Activated CD8-positive, alpha-beta memory T cell treated with anti-CD3 and anti-CD28 coated beads for 1 hour (primary cell): ENCODE measurements at places on chromosomes 2 and 18.

GRCh38 chr2:85732467-85733120 lies 21.2 kb upstream of the ATOH8 start:
- no peak for DNase-seq

GRCh38 chr2:174675615-174676014 lies 78.0 kb upstream of the WIPF1 start:
- DNase-seq = no peak

DNA sequence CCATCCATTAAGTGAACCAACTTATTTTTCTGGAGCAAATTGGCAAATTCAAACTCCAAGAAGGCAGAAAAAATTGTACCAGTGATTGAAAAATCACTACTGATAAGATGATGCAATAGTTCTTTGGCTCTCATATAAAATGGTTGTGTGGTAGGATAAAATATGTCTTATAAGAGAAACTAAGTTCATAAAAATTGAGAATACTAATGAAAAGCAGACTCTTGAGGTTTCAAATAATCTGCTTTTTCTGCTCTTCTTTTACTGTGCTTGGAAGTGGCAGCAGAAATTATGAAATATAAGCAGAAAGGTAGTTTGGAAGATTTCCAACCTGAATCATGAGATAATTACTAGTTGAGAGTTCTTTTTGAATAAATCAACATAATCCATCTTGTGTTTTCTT lies 61.9 kb downstream of the PPP1R1C start:
- DNase-seq = no peak

- no peak for DNase-seq
Observed at GRCh38 chr2:104047516-104047915, 806.4 kb upstream of the POU3F3 start.

DNA sequence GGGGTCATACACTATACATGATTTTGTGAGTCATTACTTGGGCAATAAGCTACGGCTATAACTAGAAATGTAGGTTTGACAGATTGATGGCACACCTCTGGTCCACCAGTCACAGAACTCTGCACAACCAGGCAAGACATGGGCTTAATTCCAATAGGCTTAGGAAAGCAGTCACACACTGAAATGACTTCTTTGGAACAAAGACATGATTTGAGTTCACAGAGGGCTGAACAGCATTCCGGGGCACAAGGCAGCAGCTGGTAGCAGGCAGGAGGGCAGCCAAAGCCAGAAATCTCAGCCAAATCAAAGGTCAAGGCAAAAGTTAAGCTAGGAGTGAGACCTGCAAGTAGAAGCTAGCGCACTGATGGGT lies 27.4 kb downstream of the FABP1 start:
- no peak for DNase-seq

DNA sequence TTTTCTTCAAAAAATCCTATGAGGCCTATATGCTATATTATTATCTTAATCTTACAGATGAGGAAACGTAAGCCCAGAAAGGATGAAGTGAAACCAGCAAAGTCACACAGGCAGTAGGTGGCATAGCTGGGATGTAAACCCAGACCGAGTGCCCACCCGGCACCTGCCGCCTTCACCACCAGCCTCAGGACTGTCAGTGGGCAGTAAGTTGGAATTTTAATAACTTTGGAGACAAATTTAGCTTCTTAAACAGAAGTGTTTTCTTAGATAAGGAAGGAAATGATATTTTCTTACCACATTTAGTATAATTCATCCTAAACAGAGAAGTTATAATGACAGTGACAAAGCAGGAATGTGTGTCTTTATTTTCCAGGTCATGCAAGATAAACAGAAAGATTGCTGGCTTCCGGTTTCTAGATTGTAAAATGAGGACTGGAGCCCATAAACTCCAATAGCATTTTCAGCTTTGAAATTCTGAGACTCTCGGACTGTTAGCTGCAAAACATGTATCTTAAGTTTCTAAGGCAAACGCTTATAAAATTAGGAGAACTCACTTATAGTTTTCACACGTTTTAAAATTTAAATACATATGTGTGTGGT lies 59.3 kb downstream of the CD8B2 start:
- DNase-seq = no peak

- no peak for DNase-seq
Observed at GRCh38 chr2:17518212-17519154, at the start of gene RAD51AP2. Gene RAD51AP2 (minus strand): TSS chr2:17518440. CDS start chr2:17518415, 25 bp downstream.

DNA sequence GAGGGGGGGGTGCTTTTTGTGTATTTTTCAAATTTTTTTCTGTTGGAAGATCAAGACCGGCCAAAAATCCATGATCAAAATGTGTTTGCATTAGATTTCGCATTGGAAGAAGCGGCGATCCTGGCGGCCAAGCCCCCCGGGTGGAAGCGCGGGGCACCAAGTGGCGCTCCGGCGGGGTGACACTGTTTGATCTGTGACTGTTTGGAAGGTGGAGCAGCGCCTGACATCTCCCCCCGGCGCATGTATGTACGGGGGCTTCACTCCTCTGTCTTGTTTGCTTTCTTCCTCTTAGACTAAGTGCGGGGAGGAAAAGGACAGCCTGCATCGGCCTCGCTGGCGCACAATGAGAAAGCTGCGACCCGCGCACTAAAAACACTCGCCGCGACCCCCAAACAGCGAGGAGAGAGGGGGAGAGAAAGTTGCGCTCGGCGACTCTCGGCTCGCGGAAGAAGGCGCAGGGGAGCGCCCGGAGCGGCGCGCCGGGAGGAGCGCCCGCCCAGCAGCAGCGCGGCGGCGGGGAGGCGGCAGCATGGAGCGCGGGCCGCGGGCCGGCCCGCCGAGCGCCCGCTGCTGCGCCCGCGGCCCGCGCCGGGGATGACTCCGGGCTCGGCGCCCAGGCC lies 515 bp downstream of the TSHZ1 start:
- no peak for DNase-seq

- no peak for DNase-seq
Observed at GRCh38 chr2:189393440-189394111, 47.7 kb upstream of the WDR75 start.

DNA sequence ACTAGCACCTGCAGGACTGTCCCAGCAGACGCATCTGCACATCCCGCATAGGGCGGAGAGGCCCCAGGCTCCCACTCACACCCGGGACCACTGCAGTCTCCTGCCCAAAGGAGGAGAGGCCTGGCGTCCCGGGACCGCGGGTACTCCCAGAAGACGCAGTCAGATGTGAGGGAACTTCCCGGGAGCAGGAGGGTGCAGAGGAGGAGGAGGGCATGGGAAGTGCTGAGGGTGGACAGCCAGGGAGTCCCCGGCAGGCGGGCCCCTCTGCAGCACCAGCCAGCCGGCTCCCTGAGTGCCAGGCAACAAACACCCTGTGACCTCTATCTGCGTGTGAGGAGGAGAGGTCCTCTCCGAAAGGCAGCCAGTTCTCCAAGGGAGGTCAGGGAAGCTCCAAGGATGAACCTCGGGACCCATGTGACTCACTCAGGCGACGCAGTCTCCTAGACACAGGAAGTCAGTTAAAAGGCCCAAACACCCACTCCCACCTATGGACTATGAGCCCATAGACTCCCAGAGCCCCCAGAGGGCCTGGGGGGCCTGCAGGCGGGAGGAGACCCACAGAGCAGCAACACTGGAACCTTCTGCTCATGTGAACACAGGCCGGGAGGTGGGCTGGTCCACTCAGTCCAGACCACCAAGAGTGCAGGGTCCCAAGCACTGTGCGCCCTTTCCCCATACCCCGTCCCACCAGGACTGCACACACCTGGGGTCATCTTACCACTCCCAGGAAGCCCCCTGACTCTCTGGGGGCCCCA lies 4.2 kb downstream of the PXDN start:
- no peak for DNase-seq

GRCh38 chr2:170530284-170530745 lies 184.8 kb upstream of the SP5 start:
- no peak for DNase-seq

DNA sequence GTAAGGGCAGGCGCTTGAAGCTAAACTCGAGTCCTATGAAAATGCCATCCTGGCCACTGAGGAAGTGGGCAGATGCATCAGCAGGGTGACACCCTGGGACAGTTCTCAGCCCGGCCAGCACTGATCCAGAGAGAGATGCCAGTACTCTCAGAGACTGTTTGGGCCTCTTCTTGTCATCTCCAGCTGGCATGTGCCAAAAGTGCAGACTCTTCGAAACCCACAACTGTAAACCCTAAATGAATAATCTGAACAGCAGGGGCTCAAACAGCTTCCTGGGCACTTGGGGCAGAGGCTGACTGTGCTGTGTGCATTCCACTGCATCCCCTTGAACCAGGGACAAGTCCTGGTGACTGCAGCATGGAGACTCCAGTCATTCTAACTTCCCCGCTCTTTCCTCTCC lies 204.2 kb upstream of the SMAD2 start:
- DNase-seq = no peak

DNA sequence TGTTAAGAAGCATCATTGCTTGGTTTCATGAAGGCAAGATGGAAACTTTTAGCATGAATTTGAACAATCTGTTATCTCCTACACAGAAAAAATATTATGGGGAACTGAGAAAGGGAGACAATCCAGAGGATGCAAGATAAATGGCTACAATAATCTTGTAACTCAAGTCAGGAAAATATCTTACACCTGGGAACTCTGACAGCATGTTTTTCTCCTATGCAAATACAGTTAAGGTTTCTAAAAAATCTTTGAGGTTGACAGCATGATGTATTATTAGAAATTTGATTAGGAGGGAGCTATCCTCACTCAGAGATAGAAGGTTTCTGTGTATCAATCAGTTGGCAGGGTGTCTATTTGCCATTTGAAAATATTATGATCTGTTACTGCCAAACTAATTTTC lies 75.6 kb downstream of the GPD2 start:
- DNase-seq = no peak

- no peak for DNase-seq
Observed at GRCh38 chr2:134738141-134738870, 19.5 kb upstream of the TMEM163 start.

DNA sequence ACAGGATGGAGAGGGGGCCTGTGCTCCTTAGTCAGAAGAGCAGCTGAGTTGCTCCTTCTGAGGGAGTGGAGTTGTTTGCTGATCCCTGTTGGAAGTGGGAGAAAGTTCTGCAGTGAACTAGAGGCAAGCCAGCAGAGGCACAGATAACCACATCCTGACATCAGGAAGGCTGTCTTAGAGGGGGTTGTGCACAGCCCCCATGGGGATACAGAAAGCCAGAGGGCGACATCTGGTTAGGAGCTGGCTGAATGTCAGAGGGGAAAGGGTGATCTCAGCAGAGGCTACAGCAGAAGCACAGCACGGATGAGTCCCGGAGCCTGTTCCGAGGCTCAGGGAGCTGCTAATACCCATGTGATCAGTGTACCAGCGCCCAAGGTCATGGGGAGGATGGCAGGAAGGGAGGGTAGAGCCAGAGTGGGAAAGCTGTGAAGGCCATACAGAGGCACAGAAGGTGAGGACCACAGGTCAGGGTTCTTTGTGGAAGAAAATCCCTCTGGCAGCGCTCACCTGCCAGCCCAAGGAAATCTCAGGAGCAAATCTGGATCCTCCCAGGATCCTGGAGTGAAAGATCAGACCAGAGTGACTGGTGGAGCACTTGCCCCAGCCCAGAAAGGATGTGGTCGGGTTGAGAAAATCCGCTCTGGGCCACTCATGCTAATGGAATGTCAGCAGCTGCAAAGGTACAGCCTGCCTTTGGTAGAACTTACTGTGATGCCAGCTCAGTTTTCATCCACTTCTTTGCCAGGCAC lies 111.8 kb downstream of the STPG4 start:
- DNase-seq = no peak

DNA sequence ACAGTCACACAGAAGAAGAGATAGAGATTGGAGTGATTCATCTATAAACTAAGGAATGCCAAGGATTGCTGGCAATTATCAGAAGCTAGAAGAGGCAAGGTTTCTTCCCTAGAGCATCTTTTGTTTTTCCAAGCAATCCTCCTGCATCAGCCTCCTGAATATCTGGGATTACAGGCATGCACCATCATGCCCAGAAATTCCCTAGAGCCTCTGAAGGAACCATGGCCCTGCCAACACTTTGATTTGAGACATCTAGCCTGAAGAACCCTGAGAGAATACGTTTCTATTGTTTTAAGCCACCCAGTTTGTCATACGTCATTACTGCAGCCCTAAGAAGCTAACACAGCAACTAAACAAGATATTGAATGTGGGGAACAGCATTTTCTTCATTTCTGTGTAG lies 525.0 kb downstream of the ERBB4 start:
- DNase-seq = no peak

DNA sequence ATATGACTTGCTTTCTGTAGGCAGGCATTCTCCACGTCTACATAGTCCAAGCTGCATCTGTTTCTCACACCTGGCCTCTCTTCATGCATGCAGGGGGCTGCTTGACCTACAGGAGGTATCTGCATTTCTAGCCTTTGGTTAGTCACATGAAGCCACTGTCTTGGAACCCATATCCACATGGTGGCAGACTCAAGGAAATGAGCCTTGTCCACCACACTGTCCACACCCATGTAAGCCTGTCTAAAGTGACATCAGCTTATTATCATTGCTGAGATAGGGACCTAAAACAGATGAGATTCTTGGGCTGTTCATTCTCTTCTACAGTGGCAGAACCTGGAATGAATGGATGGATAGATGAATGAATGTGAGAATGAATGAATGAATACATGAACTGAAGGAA lies 160.4 kb downstream of the DOCK10 start:
- no peak for DNase-seq
